ENCODE measurements at places on chromosomes 1 and 21.
A peak's percentile ranks its signal among the peaks of the same experiment; 100 is the strongest.

DNA sequence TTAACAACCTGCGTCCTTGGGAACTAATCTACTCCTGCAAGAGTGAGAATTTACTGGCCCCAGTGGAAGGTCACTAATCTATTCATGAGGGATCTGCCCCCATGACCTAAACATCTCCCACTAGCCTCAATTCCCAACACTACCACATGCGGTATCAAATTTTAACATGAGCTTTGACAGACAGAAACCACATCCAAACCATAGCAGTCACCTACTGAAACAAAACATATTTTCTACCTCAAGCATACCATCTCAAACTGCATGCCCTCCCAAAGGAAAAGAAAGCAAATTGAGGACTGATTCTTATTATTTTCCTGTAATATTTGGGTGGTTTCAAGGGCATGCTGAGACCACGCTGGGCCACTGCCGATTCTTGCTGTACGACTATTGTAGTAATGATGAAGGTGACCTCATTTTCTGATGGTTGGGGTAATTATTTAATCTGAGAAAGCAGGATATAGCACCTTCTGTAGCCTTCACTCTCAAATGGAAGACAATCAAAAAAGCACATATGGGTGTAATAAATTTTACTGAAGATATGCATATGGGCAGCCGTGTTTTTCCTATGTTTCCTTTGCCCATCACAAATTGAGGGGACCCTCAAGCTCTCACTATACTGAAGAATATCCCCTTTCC, 13.2 kb upstream of the GBP5 start:
- DNase-seq = no peak

DNA sequence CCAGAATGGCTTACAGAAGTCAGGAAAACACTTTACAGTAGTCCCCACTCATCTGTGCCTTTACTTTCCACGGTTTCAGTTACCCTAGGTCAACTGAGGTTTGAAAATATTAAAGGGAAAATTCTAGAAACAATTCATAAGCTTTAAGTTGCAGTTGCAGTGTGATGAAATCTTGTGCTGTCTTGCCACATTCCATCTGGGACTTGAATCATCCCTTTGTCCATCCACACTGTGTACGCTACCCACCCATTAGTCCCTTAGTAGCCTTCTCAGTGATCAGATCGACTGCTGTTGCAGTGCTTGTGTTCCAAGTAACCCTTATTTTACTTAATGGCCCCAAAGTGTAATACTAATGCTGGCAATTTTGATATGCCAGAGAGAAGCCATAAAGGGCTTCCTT, 30.5 kb downstream of the ZCCHC17 start:
- DNase-seq = no peak

DNA sequence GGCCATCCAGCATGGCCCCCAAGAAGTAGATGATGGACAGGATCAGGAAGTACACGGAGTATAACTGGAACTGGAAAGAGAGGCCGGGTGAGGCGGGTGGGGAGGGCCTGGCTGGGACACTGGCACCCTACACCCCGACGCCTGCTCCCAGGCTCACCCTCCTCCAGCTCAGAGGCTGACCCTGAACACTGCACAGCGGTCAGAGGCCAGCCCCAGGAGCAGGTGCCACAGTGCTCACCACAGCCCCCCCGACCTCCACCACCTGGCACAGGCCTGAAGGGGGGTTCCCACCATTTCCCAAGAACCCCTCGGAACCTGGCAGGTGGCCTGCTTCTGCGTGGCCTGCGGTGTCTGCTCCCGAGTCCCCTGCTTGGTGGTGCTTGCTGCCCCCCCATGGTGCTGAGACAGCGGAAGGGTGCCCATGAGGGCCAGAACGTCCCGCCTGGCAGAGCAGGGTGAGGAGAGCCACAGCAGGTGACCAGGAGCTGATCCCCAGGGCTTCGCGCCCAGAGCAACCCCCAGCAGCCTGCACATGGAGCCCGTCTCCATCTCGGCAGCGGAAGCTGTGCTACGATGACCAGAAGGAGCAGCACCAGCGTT, 26.1 kb downstream of the SLC19A1 start:
- no peak for DNase-seq

GRCh38 chr1:66770240-66770639, 18.0 kb downstream of the DYNLT5 start:
- DNase-seq = no peak

GRCh38 chr1:45516465-45516864, 5.2 kb downstream of the PRDX1 start:
- DNase-seq = no peak

- peak; percentile 71 for DNase-seq
These were observed 200.4 kb downstream of the NRIP1 start for GRCh38 chr21:14864211-14865021.

- DNase-seq = no peak
These were observed 2.4 kb downstream of the SSX2IP start for GRCh38 chr1:84687714-84688462.

DNA sequence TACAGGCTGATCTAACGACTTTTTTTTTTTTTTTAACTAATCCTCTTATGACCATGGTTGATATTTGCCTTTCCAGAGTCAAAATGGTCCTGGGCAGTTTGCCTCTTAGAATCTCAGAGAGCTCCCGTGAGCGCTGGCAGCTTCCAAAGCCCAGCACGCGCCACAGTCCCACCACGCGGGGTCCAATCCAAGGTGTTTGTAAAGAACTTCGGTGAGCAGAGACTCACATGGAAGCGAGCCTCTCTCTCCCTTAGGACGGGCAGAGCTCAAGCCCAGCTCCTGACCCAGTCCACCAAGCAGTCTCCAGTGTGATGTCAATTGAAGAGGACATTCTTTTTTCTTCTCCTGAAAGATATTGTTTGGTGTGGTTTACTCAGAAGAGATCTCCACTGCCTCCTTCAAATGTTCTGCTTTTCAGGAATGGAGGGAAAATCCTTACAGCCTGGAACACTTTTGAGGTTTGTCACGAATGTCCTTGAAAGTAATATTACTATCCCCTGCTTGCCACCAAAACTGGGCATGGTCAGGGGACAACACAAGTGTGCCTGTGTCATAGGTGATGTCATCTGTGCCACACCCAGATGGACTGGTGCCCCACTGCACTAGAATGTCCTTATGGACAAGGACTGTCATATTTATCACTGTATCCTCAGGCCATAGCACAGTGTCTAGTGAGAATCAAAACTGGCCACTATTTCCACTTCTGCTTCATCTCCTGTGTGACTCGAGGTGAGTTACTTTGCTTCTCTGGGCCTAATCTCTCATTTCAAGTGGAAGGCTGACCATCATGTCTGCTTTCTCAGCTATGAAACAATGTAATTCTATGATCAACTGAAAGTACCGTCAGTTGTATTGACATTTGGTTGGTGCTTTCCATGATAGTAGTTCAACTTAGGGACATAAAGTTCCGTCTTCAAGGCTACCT, 97.4 kb upstream of the EDEM3 start:
- DNase-seq = no peak

- no peak for DNase-seq
These were observed 32.4 kb downstream of the SLC9C2 start for GRCh38 chr1:173570370-173571007.

GRCh38 chr1:164384262-164384661, 174.7 kb upstream of the PBX1 start:
- no peak for DNase-seq

- DNase-seq = no peak
These were observed 6.8 kb upstream of the OTUD7B start for GRCh38 chr1:150017206-150017750.

DNA sequence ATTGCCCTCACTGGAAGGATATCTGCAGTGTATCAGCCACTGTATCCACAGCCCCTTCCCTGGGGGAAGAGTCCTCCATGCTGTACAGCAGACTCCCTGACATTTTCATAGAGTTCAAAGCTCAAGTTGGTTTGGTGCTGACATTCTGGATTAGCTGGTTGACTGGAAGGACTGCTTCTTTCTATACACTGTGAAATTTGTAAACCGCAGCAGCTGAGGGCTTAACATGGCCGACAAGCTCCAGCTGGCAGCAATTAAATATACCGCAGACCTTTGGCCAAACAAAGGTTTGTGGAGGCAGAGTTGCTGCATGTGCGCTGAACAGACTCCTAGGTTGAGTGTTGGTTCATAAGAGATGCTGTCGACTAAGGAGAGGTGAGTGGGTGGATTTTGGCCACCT, 126.4 kb downstream of the DHRS3 start:
- DNase-seq = no peak

- peak; percentile 29 for DNase-seq
These were observed 86.3 kb downstream of the VWA5B1 start for GRCh38 chr1:20376880-20377494.

DNA sequence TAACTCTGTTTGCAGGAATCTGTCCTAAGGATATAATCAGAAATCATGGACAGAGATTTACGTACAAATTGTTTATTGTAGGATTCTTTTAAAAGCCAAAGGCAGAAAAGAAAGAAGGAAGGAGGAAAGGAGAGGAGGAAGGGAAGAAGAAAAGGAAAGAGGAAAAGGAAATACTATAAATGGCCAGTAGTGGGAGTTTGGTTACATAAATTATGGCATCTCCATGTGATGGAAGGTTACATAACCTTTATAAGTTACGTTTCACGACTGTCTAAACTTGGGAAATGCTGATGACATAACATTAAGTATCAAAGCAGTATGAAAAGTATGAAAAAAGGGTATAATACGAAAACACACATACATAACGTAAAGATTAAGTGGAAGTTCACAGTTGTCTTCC, 39.0 kb downstream of the SMYD2 start:
- DNase-seq = no peak

- no peak for DNase-seq
These were observed 93.4 kb downstream of the KCNK1 start for GRCh38 chr1:233707153-233707879.

DNA sequence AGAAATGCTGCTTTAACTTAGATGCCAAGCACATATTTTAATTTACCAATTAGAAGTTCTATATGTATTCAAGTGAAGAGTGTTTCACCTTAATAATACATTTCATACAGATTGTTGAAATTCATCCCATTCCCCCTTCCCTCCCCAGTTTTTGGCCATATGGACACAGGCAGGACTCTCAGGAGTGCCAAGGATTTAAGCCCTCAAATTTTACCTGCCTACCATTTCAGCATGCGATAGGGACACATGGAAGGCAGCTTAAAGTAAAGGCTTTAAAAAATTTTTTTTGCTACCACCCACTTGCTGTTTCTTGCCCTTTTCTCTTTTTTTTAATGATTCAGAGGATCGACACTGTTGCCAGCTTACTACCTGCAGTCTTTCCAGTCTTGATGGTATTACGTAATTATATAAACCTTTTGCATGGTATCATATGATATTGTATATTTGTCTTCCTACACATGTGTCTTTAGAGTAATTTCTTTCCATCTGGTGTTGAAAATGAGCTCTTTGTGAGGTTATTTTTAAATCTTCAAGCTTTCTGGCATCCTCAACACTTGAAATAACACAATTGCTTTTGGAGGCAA, 7.0 kb downstream of the EPB41 start:
- DNase-seq = no peak

DNA sequence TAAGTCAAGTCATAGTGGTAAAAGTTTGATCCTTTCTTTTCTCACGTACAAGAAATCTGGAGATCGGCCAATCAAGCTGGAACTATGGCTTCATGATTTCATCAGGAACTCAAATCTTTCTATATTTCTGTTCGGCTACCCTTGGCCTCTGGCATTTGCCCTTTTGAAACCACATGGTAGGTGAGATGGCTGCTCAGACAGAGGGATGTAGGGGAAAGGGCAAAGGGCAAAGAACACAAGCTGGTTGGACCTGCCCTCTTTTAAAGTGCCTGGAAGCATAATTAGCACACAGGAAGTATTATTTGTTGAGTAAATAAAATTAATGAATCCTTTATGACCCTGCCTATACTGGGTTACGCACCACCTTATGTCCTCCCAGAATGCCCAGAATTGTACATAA, 11.5 kb upstream of the RGS1 start:
- DNase-seq = no peak

DNA sequence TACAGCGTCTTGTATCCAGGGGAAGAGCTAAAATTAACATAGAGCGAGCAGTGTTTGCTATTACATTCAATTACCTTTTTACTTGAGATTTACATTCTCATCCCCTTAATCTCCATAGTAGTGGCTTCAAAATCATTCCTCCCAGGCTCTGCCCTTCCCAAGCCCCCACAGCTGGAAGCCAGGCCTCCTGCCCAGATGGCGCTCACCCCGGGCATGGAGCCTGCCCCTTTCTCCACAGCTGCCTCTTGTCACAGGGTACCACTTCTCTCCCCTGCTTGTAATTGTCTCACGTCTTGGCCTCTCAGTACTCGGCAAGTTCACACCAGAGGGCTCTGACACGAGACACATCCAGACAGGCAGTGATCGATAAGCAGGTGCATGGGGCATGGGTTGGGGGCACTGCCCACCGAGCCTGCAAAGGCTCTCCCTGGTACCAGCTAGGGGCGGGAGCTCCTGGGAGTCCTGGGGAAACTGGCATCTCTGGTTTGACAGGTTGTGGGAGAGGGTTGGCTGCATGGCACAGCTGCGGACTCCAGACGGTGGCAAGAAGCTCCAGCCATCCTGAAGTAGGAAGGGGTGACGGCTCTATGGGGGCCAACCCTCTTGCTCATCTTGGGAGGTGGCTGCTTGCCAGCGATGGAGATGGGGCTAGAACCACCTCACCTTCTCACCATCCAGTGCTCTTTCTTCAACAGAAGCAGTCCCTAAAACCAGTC, 20.1 kb downstream of the CASZ1 start:
- no peak for DNase-seq

DNA sequence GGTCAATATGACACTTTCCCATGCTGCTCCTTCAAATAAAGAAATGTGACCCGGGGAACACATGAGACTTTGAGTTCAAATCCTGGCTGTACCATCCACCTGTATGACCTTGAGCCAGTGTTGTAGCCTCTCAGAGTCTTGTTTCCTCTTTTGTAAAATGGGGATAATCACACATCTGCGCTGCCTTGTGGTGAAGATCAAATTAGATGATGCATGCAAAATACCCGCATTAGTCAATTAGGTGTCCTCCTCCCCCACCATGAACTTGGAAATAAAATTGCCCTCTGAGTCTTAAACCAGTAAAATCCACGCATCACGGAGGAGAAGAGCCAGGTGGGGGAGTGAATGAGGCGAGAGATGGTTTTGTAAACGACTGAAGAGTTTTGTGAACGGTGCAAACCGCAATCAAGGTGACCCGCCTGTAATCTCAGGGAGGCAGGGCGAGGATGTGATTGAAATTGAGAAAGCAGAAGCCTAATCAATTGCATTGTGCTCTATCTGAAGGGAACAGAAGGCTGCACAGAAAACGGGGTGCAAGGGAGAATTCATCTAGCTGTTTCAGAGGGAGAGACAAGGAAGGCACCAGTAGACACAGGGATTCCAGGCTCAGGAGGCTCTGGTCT, 5.8 kb upstream of the AHDC1 start:
- DNase-seq = no peak

GRCh38 chr1:111649648-111650047, 30.1 kb downstream of the RAP1A start:
- no peak for DNase-seq

Data from HAP-1 (cell line).